ENCODE measurements at places on chromosomes 16 and 17.

GRCh38 chr17:55116440-55116914 lies 147.9 kb downstream of the STXBP4 start:
- no peak for DNase-seq

GRCh38 chr16:65388592-65388991 lies 266.7 kb upstream of the CDH11 start:
- no peak for DNase-seq

DNA sequence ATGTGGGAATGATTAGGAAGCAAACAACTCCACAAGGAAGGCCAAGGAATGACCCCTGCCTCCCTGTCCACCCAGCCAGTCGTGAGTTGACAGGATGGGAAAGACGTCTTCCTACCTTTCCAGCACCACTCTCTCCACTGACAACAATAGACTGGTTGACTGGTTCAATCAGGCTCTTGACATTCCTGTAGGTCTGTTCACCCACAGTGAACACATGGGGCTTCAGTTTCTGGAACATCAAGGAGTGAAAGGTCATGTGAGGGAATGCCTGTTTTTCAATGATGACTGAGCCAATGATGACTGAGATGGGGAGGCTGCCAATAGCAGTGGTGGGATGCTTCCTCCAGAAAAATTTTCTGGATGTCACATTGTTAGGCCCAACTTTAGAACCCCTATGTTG lies 9.6 kb downstream of the MYO19 start:
- DNase-seq = no peak

- DNase-seq = no peak
Measured at GRCh38 chr17:18002171-18002570, 29.5 kb downstream of the DRC3 start.

DNA sequence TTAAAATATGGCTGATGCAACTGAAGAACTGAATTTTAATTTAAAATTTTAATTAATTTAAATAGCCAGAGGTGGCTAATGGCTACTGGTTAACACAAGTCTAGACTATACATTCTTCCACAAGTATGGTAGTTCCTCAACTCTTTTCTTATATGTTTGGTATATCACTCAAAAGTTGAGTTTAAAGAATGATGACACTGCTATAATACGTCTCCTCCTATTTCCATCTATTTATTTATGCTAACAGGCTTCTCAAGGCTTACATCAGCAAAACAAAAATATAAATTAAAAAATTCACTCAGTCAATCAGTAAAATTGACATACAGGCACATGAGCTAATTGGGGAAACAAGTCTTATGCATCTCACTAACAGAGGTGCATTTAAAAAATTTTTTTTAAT lies 227.9 kb upstream of the PMFBP1 start:
- no peak for DNase-seq

GRCh38 chr17:74757931-74758847 lies 9.8 kb downstream of the NHERF1 start:
- no peak for DNase-seq

DNA sequence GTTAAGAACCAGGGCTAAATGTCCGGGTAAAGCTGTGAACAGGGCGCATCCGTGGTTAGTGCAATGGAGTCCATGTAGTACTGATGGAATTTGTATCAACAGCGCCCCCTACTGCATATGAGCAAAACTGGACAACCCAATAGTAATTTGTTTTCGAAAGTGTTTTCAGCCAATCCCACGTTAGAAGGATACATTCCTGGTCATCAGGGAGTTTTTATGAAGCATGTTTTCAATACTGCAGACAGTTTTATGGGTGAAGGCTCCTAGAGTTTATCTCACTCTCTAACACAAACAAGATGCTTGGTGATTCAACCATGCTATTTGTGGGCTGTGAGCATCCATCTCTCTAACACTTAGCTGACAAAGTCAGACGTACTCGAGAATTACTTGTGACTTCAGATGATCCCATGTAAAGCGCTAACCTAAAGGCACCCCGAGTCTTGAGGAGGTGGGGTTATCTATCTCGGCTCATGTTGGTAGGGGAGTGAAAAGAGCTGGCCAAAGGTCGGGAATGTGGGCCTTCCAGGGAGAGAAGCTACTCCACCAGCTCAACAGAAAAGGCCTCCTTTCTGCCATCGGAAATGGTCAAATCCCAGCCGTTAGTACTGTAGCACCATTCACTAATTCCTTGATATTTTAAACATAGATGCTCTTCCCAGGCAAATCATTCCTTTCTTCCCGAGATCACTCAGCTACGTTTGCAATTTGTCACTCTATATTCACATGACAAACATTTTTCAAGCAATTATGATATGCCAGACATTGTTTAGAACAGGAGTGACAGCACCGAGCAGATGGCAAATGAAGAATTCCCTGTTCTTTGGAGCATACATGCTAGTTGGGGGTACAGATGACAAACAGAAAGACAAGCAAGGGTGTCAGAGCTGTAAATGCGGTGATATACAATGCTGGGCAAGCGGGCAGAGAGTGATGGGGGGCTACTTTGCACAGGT lies 46.9 kb upstream of the HNF1B start:
- DNase-seq = peak; percentile 79

DNA sequence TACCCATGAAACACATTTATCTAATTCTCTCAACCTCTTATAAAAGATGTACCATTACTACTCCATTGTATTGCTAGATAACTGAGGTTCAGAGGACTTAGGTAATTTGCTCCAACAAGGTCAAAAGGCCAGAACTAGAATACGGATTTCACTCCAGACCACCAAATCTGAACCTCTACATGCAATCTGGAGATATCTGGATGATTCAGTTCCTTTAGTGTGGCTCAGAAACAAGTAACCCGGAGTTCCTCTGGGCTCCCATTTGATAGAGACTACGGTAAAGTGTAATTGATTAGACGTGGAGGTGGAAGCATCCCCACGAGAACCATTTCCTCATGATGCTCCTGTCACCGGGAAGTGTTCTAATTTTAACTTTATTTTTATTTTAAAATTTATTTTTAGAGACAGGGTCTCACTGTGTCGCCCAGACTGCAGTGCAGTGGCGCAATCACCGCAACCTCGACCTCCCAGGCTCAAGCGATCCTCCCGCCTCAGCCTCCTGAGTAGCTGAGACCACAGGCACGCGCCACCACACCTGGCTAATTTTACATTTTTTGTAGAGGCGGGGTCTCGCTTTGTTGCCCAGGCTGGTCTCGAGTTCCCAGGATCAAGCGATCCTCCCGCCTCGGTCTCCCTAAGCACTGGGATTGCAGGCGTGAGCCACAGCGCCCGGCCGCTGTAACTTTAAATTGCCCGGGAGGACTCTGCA lies 608 bp upstream of the COX10 start:
- peak; percentile 9 for DNase-seq

Measured in erythroblast (primary cell).